ENCODE measurements at places on chromosomes 6 and 20.

- DNase-seq = no peak
Measured at GRCh38 chr6:169163411-169163901, 90.2 kb downstream of the THBS2 start.

- DNase-seq = no peak
Measured at GRCh38 chr6:129853996-129854711, 7.0 kb downstream of the TMEM244 start.

DNA sequence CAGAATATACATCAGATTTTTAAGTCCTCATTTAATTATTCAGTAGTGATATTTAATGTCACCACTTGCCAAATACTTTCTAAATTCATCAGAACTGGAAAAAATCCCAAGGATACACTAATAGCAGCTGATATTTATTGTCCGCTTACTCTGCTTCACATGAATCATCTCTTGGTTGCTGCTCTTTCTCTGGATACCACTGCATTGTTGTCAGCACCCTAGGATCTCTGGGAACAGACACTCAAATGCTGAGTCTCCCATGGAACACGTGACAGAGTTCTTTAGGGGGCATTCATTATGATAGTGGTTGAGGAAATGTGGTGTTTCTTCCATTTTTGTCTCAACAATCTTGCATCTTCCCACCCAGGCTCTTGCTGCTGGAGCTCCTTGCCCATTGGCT, 318.0 kb downstream of the RFPL4B start:
- DNase-seq = no peak

DNA sequence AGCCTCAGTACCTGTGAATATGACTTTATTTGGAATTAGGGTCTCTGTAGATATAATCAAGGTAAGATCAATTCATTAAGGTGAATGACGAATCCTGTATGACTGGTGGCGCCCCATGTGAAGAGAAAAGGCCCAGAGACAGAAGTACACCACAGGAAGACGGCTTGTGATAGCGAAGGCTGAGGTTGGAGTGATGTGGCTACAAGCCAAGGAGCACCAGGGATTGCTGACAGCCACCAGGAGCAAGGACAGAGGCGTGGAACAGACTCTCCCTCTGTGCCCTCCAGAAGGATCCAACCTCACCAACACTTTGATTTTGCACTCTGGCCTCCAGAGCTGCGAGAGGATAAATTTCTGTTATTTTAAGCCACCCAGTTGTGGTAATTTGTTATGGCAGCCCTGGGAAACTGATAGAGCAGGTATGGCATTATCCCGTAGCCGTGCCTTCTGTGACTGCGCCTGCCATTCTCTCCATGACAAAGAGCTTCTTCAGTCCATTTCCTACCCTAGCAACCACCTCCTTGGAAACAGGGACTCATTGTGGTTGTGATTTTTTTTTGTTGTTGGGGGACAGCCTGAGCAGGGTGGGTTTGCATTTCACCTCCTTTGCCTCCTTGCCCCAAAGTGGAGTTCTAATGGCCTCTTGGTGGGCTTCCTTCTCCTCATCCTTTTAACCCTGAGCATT, 29.6 kb downstream of the PTK7 start:
- no peak for DNase-seq

- no peak for DNase-seq
Measured at GRCh38 chr6:69391106-69391505, 405.7 kb downstream of the LMBRD1 start.

DNA sequence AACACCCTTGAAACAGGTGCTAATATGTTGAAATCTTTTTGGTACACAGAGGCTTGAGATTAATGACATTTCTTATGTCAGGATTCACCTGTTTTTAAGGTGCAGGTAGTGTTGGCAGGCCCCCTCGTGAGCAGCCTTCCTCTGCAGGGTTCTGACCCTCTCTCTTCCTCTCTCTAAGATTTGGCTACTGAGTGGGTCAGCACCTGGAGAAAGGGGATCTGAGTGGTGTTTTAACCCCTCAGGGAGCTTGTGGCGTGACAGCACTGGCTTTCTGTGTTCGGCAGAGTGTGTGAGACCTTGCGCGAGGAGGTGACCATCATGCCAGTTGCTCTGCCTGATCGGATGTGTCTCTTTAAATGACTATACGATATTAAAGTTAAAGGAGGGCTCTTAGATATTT, 37.1 kb downstream of the HIVEP1 start:
- no peak for DNase-seq

GRCh38 chr6:26122402-26122792, 35.2 kb downstream of the HFE start:
- DNase-seq = no peak

DNA sequence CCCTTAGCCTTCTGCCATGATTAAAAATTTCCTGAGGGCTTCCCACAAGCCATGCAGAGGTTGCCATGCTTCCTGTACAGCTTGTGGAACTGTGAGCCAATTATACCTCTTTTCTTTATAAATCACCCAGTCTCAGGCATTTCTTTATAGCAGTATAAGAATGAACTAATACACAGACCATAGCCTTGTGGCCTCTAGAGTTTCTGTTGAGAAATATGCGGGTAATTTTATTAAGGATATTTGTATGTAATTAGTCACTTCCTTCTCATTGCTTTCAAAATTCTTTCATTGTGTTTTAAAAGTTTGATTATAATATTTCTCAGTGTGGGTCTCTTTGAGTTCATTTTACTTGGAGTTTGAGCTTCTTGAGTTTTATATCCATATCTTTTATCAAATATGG, 484.9 kb downstream of the COL12A1 start:
- DNase-seq = no peak

DNA sequence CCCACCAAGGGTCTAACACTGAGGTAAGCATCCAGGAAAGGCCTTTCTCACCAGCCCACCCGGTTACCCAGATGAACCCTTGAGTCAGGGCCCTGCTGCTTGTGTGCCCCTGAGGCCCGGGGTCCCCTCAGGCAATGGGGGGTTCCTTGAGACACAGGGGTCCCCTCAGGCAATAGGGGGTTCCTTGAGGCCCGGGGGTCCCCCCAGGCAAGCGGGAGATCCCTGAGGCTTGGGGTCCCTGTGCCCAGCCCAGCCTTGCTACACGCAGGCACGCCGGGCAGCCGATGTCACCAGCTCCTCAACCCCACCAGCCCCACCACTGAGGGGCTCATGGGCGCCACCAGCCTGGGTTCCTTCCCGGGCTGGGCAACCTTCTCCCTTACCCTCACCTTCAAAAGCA, 247.2 kb downstream of the TTLL2 start:
- no peak for DNase-seq

- no peak for DNase-seq
Measured at GRCh38 chr6:84027340-84028181, 6.0 kb upstream of the MRAP2 start.

DNA sequence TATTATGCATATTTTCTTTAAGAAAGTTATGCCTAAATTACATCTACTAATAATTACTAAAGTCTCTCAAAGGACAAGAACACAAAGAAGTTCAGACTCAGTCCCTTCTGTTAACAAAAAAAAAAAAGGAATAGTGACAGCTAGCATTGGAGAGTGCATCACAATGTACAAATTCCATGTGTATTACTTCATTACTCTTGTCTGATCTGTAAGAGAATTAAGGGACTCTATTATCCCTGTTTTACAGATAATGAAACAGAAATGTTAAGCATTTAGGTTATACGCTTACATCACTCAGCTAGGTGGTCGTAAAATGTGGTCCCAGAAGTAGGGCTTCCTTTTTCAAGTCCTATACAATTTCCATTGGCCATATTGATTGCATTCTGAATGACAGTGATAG, 17.2 kb upstream of the VNN1 start:
- DNase-seq = no peak

DNA sequence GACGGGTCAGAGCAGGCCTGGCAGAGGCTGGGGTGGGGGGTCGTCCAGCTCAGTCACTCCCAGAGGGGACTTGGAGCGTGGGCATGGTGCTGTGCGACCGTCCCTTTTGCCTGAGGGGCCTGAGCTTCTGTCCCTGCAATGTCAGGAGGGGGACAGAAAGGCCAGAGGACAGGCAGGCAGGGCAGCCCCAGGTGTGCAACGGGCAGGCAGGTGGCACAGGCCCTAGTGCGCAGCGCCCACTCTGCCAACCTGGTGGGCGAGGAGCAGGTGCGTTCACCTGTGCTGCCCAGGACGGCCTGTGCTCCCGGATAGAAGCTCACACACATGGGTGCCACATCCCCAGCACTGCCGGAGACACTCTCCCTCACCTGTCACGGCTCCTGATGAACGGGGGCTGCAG, 78.7 kb upstream of the SLCO4A1 start:
- no peak for DNase-seq

DNA sequence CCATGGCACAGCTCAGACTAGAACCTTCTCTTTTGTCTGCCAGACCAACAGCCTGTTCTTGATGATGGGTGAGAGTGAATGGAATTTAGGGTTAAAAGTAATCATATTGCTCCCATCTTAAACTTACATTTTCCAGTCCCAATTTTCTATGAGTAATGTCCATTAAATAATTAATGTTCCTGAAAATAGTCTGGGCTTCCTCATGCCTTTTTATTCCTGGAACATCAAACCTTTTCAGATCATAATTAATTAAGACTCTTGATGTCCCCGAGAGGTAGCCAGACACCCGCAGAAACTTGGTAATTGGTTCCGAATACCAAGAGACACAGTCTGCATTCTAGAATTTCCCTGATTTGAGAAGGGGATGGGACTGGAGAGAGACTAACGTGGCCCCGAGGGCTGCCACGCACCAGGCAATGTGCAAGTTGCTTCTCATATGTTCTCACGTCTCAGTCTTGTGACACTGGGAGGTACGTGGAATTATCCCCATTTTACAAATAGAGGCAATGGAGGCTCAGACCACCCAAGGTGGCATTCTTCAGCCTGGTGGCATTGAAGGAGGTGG, 78.6 kb upstream of the TOX2 start:
- DNase-seq = no peak

DNA sequence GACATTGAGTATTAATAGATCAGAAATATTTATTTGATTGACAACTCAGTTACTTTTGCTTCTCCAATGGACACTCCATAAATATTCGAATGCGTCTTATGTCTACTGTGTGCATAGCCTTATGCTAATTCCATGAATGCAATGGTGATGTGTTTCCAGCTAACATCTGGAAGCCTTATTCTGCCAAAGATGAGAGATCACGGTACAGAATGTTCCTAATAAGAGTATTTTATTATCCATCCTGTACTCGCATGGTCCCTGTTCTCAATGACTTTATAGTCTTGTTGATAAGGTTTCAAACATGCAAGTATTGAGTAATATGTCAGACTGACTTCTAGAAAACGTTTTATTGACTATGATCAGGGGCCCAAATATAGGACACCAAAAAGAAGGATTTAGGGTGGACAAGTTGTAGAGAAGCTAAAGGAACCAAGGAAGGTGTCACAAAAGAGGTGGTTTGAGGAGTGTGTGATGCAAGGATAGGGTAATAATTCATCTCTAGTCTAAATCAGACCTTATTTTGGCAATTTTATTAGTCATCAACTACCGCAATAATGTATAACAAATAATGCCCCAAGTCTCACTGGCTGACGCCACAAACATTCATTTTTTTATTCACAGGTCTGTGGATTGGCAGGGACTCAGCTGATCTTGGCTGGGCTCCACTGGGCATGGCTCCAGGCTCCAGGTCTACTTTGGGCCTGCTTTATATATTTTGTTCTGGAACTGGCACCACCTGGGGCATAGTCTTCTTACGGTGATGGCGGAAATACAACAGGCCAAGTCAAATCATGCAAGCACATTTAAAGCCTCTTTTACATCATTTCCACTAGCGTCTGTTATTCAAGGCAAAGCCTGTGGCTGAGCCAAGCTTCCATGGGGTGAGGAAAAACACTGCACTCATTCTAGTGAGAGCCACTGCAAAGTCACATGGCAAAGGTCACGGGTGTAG, 24.5 kb upstream of the CD83 start:
- no peak for DNase-seq

DNA sequence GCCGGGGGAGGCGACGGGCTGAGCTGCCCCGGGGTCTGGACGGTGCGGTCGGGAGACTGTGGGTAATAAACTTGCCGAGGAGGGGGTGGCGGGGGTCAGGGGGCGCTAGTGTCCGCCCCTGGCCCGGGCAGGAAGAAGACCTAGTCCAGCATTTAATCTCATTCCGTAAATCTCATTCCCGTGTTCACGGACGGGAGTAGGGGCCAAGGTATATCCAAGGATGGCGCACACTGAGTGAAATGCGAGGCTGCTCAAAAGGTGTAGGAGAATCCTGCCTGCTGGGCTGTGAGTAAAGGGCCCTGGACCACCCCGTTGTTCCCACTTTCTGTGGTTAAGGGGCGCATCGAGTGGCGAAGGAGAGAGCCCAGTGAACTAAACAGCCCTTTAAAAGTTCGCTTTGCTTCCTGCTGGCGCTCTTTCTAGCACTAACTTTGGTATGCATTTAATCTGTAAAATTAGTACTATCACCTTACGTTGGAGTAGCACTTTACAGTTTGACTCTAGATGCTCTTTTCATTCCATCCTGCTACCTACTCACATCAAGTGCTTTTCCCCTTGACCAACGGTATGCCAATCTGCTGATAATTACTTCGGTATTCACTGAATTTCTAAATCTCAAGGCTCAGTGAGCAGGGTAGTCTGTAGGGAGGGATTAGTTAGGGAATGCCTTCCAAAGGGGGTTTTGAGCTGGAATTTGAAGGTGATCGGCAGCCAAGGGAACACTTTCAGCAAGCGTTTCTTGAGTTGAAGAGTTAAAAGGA, 730 bp downstream of the PARD6B start:
- no peak for DNase-seq

DNA sequence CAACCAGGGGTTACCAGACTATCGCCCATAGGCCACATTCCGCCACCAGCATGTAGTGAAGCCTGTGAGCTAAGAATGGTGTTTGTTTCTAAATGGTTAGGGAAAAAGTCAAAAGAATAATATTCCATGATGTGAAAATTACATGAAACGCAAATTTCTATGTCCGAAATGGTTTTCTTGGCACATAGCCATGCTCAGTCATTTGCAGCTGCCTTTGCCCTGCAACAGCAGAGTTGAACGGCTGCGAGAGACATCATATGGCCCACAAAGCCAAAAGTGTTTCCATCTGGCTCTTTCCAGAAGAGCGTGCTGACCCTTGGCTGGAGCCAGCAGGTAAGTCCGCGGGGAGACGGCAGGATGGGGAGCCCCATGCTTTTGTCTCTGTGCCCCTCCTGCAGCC, 60.7 kb downstream of the FAM120B start:
- DNase-seq = no peak

All from CD4-positive, alpha-beta T cell treated with Interleukin-4 for 1 hour (primary cell).